ENCODE measurements at places on chromosomes 4 and X.

DNA sequence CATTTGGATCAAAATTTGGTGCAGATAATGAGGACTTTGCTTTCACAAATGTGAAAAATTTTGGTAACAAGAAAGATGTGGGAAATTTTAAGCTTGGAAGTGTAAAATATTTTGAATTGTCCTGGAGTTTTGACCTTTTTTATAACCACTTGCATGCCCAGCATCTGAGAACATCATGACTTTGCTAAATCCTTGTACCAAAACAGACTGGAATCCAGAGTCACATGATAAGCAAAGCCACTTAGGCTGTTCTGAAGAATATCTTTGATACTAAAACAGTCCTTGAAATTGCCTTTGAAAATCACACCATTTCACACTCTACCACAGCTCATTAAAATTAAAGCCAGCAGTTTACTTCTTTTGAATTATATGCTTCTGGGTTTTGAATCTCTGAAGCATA is 2.5 kb upstream of the PPM1K start:
- no peak for DNase-seq

DNA sequence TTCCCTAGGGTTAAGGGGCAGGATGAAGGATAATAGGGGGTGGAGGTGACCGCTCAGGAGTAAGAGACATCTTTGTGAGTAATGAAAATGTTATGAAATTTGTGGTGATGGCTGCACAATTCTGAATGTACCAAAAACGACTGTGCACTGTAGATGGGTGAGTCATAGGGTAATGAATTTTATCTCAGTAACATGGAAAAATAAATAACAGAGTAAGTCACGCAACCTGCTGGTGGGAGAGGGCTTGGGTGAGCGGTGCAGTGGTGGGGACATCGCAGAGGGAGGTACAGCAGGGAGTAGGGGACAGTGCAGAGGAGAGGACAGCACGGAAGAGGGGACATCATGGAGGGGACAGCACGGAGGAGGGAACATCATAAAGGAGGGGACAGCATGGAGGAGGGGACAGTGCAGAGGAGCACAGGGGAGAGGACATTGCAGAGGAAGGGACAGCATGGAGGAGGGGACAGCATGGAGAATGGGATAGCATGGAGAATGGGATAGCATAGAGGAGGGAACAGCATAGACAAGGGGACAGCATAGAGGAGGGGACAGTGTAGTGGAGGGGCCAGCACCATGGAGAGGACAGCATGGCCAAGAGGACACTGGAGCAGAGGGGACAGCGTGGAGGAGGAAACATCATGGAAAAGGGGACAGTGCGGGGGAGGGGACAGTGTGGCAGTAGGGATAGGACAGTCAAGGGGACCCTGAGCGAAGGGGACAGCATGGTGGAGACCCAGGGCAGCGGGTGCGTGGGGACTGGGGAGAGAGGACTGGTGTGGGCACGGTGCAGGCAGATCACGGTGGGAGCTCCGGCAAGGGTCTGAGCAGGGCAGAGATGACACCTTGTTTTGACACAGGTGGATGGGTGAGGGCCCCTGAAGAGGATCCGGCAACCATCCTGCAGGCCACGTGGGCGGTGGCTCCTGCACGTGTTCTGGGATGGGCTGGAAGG is 68.5 kb upstream of the MXD4 start:
- no peak for DNase-seq

DNA sequence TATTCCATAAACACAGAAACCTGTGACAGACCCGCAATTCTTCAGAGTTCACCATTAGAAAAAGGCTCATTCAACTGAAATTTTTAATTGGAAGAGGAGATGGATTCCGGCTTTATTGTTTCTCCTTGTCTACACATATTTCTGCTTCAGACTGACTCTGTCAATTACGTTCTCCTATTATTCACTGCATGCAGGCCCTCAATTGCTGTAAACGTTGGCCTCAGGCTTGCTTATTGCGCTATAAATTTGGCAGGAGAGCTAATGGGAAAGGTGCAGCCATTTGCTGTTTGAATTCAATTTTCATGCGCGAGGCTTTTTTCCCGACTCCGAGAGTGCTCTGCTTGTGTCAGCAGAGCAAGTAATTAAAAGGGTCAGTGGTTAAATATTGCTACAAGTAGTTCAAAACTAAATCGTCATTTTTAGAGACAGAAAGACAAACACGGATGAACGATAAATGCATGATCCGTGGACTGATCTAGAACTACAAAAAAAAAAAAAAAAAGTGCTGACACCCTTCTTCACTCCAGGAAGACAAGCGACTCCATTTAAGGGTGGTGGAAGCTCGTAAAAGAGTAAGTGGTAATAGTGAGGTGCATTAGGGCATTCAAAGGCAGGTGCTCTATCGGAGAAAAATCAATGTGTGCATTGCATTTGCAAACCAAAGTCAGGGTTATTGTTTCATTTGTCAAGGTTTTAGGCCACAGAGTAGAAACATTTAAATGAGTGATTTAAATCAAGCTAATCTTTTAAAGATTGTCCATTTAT is 841.6 kb upstream of the FRG1 start:
- DNase-seq: no peak

DNA sequence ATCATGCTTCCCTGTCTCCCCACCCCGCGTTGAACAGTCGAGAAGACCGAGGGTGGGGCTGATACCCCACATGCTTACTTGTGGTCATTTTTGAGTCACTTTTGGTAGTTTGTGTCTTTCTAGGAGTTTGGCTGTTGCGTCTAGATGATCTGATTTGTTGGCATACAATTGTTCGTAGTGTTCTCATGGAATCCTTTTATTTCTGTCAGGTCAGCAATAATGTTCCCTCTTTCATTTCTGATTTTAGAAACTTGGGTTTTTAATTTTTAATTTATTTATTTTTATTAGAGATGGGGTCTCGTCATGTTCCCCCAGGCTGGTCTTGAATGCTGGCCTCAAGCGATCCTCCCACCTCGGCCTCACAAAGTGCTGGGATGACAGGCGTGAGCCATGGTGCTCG is 30.9 kb downstream of the SH3TC1 start:
- DNase-seq: no peak

- DNase-seq: peak; percentile 67
Observed at GRCh38 chr4:48906206-48907173, at the start of gene OCIAD2. OCIAD2 (minus strand) TSS chr4:48906774; CDS start chr4:48904549, 2,225 bp downstream.

GRCh38 chr4:190014771-190015537 is 12.1 kb downstream of the FRG2 start:
- no peak for DNase-seq

- DNase-seq: no peak
Observed at GRCh38 chr4:42678512-42678911, 21.6 kb upstream of the ATP8A1 start.

DNA sequence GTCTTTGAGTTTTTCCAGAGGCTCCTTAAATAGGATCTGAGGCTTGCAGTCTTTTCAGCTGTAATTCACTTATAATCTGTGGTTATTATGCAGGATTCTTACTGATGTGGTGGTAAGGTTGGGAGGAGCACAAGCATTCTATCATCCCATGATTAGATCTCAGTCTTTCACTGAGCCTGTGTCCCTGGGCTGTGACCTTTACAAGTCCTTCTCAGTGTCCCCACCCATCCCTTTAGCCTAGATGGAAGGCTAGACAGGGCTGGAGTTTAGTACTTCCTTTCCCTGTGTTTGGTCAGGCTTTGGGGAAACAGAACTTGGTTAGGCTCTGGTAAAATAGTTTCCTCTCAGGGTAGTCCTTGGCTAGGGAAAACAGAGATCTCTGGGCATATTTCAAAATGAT is 17.1 kb upstream of the NKAP start:
- DNase-seq: no peak

Data from right renal pelvis (tissue), 4 donors.